Foreskin keratinocyte (primary cell): ENCODE measurements at places on chromosomes 7 and 10.

DNA sequence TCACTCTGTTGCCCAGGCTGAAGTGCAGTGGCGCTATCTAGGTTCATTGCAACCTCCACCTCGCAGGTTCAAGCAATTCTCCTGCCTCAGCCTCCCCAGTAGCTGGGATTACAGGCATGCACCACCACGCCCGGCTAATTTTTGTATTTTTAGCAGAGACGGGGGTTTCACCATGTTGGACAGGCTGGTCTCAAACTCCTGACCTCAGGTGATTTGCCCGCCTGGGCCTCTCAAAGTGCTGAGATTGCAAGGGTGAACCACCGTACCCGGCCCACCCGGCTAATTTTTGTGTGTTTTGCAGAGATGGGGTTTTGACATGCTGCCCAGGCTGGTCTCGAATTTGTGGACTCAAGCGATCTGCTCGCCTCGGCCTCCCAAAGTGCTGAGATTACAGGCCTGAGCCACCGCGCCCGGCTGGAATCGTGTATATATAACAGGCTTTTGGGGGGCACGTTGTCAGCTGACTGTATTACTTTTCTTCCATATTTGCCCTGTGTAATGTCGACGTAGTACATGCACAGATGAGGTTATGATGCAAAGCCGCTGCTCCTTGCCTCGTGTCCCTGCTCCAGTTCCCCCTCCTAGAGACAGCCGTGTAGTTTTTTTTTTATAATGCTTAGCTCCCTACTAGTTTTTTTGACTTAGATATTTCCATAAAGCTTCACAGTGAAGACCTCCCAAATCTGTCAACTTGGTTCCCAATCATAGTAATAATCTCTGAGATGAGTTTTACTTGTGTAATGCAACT is 883 bp upstream of the TRA2A start:
- DNase-seq: no peak

DNA sequence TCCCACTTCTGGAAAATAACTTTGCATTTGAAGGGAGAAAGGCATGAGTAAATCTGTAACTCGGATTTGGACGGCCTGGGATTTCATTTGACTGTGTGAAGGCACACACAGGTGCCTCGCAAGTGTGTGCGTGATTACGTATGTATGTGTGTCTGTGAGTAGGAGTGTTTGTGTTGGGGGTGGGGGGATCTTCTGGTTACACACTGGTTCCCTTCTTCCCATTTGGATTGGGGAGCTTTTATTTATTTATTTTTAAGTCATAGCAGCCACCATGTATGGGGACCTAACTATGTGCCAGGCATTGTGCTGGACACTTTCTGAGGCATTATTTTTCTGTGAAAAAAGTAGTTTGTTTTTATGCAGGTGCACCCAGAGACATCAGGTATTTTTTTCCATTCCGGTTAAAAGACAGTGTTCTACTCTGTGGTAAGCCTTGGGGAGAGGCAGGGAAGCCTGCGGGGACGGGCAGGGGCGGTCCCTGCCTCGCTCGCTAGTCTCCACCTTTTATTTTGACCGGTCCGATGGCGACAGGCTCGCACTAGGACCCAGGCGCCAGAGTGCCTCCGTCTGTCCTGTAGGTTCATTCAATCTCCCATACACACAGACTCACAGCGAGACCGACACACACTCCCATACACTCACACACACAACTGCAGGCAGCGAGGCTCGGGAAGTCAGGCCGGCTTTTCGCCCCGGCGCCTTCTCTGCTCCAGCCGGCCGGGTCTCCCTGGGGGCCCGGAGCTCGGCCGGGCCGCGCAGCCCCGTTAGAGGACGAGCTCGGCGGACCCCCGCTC is at the start of gene MXI1:
Gene MXI1, plus strand, starts transcription at position 595 of the 794 bp plus-strand sequence. CDS start 204 bp downstream, outside the sequence.
- peak; percentile 82 for DNase-seq

DNA sequence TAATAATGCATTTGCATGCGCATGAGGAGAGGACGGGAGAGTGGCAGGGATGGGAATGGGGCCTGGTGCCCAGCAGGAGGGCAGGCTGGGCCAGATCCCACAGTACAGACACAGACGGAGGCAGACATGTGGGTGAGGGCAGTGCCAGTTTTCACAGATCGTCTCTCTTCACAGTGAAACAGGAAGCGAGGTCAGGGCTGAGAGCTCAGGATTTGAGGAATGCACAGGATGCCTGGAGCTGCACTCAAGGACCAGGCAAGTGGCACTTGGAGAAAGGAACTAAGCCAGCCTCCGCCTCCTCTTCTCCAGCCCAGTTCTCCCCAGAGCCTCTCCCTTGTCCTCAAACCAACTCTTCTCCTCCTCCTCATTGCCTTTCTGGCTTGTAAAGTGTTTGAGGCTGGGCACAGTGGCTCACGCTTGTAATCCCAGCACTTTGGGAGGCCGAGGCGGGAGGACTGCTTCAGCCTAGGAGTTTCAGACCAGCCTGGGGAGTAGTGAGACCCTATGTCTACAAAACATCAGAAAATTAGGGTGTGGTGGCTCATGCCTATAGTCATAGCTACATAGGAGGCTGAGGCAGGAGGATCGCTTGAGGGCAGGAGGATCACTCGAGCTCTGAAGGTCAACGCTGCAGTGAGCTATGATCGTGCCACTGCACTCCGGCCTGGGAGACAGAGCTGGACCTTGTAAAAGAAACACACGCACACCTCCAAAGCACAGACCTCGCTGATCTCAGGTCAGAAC is 115.2 kb downstream of the HIP1 start:
- DNase-seq: no peak

DNA sequence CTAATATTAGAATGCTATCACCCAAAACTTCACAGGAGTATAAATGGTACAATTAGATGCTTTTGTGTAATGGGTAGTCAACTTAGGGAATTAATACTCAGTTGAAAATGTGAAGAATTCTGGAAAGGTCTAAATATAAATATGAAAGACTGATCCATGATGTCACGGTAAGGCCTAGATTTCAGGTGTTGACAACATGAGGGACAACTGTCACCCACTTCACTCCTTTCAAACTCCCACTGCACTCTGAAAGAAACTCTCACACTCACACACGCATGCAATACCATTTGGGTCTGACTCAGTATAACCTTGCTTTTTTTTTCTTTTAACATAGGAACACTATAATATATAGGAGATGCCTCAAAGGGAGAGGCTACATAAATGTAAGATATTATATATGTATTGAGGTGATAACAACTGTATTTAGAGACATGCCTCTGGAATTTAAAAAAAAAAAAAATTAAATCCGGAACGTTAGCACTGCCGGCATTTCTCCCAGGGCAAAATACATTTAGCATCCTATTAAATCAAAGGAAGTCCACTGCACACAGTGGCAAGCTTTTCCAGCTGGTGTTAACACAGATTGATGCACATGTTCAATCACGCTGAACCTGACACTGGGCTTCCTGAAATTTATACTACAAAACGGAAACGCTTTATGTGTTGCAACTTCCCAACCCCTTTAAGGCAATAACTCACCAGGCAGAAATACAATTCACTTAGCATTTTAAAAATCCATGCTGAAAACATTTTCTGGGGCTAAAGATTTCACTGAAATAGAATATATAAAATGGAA is 74.9 kb downstream of the RSU1 start:
- DNase-seq: no peak

GRCh38 chr7:47049234-47049774 is 532.6 kb downstream of the TNS3 start:
- DNase-seq: no peak

- peak; percentile 71 for DNase-seq
These were observed 111.1 kb upstream of the CREB5 start for GRCh38 chr7:28301148-28301641.

- no peak for DNase-seq
These were observed 206.7 kb downstream of the ADAM12 start for GRCh38 chr10:126181626-126182025.

- DNase-seq: no peak
These were observed 254.3 kb downstream of the DYNC1I1 start for GRCh38 chr7:96026611-96027010.

DNA sequence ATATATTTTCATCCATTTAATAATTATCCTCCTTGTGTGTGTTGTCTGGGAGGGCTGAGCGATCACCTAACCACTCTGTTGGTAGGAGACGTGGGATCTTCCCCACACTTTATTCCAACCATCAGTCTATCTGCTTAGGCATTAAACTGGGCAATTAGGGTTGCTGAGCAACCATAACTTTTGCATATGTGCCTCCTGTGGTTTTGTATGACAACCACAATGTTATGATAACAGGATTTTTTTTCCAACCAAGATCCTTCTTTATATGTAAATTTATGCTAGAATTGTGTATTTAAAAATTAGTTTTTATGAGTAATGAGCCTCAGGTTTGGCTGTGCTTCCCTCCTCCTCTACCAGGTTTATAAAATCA is 495.0 kb upstream of the MGMT start:
- no peak for DNase-seq

GRCh38 chr10:130014263-130015074 is 50.4 kb upstream of the EBF3 start:
- no peak for DNase-seq

DNA sequence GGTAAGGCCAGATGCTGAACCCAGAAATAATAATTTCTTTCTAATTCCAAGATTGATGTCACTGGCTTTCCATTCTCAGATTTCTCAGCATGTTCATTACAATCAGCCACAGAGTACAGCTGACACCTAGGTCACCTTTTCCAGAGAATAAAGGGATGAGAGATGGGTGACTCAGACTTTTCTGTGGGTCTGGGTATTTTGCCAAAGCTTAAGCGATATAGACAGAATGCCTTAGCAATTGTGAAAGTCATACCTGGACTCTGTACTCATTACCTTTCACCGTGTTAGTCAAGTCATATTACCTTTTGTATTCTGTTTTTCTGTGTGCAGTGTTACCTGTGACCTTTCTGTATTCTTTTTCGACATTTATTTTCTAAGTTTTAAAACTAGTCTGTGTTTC is 10.6 kb upstream of the PRTFDC1 start:
- peak; percentile 82 for DNase-seq

- peak; percentile 88 for DNase-seq
These were observed 9.9 kb upstream of the EPHB4 start for GRCh38 chr7:100837099-100837836.

DNA sequence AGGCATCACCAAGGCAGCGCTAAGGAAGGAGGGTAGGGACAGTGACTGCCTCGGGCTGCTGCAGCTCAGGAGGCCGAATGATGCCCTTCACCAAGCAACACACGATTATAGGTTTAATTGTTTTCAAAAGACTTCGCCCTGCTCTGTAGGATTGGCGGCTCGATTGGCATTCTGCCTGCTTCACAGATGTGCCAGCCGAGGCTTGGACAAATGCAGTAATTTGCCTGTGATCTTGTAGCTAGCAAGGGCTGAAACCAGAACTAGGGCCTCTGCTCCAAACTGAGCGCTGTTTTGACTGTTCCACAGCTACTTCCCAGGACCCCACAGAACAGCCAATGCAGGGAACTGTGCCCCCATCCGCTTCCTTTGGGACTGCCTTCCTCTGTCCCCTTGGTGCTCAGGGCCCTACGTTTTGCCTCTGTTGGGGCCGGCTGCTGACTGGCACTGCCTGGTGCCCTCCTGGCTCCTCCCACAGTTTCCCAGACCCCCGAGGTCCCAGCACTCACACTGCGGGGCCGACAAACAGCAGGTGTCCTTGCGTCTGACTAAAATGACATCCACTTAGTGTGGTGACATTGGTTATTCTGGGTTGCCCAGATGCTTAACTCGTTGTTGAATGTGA is 62.6 kb upstream of the EN2 start:
- no peak for DNase-seq

DNA sequence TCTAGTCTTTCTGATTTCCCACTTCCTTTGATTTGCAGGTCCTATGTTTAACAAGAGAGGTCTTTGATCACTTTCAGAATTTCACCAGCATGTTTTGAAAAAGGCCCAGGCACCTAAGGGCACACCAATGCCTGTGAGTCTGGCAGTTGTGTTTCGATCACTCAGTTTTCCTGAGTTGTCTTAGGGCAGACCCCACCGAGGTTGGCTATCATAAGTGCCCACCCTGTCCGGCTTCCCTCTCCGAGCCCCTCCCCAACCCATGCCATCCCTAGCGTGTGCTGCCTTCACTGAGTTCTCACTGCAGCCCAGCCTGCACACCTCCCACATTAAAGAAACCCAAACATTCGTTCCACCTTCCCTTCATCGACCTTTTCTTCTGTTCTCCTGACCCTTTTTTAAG is 257.9 kb downstream of the GRID1 start:
- no peak for DNase-seq

- no peak for DNase-seq
These were observed 47.1 kb upstream of the WASL start for GRCh38 chr7:123795917-123796316.

DNA sequence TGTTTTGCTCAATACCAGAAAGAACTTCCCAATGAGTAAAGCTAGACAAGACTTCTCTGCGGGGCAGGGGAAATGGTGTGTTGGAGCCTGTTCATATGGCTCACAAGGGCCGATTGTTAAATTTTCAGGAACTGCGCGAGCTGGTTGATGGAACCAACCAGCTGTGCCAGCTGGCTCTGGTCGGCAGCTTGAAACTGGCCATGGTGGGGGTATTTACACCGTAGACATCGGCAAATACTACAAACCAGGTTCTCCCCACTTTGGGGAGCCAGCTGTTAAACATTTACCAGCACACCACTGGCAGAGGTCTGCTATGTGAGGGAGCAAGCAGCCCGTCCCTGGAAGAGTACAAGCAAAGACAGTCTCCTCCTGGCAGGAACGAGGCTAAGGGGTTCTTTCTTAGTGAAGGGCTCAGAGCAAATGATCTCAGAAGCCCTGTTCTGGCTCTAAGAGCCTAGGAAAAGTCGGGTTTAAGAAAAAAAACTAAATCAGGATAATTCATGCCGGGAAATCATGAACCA is 8.8 kb upstream of the ZMIZ1 start:
- no peak for DNase-seq
